ENCODE measurements at places on chromosomes 11 and 22.

- no peak for DNase-seq
Observed at GRCh38 chr11:119912229-119912628, 183.2 kb upstream of the NECTIN1 start.

DNA sequence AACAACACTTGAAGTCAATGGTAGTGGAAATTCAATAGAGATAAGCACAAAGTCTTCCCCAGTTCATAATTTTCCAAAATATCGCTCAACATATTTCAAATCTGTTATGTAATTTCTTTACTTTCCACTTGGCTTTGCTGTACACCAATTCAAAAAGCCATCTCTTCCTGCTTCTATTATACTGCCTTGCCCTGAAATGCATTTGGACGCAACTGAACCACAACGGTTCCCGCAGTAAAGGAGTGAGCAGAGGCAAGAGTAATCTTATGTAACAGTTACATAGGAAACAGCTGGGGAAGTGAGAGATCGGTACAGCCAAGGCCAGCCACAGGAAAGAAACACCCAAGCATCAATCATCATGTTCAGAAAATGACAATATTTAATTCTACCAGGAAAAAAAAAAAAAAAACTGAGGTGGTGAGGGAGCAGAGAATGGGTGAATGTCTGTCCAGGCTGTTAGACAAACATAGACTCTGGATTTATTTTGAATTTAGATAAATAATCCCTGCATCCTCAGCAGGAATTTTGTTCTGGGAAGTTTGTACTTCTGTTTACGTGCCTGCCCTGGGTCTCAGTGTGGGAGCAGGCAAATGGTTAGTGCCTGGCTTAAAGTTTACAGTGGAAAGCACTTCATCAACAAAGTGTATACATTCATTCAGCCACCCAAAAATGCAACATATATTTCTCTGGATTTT, 392.2 kb downstream of the ETS1 start:
- DNase-seq = peak; percentile 47

- no peak for DNase-seq
Observed at GRCh38 chr11:120756931-120757330, 245.4 kb downstream of the GRIK4 start.

DNA sequence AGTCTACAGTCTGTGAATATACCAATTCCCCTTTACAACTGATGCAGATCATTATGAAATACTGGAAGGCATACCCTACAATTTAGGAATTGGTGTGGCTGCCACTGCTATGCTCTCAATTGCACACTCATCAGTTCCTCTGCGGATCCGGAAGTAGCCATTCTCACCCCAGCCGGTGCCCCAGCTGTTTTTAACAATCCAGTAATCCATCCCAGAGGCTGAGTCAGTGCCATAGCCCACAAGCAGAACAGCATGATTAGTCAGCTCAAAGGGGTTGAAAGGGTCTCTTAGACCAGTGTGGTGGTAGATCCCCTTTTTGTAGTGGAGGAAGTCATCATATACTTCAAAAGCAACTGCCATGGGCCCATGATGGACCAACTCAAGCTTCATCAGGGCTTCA, 43.6 kb downstream of the CTSC start:
- DNase-seq = no peak

DNA sequence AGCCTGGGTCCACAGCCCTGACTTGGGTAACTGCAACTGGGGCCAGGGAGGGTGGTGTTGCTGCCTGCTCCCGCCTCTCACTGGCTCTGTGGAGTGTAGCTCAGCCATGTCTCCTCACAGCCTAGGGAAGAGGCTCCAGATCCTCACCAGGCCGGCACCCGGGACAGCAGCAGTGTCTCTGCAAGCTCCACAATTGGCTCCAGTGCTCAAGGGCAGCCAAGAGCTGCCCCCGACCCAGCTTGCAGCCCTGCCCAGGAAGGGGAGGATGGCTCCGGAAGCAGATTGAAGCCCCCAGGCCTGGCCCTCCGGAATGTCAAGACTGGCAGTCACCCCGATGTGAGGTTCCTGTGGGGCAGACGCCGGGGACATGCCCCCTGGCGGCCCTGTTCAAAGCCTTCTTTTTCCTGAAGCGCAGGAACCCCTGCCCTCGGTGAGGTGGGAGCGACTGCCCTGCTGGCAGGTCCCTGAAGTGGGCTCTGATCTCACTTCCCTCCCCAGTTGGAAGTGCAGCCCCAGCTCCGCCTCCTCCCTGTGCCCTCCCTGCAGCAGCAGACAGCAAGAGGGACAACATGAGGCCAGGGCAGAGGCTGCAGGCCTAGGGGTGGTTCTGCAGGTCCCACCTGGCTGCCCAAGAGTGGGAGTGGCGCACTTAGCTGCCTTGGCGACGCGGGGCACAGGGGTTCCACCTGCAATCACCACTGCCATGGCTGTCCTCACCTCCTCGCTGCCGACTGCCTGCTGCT, 816.2 kb upstream of the LUZP2 start:
- no peak for DNase-seq

DNA sequence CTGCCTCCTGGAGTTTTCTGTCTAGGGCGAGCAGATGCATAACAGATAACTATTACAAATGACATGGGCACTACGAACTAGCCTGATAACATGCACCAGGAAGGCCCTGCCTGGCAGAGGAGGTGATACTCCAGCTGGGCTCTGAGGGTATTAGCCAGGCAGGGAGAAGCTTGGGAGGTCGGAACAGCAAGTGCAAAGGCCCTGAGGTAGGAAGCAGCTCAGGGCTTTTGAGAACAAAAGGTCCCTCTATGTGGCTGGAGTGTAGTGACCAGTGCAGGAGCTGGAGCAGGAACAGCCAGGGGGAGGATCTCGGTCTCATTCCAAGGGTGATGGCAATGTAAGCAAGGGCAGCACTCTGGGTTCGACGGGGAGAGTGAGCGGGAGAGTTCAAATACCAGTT, 61.6 kb upstream of the TCF20 start:
- no peak for DNase-seq

DNA sequence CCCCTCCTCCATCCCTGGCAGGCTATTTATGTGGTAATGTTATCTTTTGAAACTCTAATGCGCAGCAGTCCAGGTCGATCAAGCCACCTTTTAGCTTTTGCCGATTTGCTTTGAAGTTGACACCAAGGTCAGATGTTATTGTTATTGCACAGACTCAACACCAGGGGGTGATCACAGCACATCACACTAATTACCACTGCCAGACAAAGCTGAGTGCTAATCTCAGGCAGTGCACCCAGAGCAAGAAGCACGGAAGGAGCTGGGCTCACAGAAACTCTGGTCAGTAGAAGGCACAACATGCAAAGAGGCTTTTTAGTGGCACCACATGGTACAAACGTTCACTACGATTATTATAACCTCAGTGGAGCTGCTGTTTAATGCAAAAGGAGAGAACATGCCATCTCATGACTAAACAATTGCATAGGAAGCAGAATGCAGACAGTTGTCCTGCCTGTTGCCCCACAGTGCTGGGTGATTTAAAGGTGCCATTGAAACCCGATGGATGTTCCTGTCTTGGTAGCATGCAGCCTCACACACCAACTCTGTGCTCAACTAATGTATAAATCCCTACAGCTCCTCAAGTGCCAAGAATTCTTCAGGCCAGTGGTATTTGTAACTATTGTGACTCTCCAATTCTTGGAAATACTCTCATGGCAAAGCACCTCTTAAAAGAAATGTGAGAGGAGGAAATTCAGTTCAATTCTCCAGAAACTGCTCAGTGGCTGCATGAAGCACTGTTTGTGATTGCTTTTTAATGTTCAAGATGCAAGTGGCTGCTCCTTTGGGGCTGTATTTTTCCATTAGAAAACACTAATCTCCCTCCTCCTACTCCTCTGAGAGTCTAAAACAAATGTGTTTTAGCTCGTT, 353.9 kb upstream of the DDI1 start:
- no peak for DNase-seq

- no peak for DNase-seq
Observed at GRCh38 chr22:20550851-20551744, 43.7 kb downstream of the MED15 start.

DNA sequence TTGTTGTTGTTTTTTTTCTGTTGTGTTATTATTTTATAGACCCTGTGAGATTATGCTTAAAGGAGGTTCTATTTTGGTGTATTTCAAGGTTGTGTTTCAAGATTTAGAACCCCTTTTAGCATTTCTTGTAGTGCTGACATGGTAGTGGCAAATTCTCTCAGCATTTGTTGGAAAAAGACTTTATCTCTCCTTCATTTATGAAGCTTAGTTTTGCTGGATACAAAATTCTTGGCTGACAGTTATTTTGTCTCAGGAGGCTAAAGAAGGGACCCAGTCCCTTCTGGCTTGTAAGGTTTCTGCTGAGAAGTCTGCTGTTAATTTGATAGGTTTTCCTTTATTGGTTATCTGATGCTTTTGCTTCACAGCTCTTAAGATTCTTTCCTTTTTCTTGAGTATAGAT, 40.7 kb upstream of the ARHGAP20 start:
- no peak for DNase-seq

- DNase-seq = no peak
Observed at GRCh38 chr22:19865141-19865829, 10.6 kb upstream of the GNB1L start.

DNA sequence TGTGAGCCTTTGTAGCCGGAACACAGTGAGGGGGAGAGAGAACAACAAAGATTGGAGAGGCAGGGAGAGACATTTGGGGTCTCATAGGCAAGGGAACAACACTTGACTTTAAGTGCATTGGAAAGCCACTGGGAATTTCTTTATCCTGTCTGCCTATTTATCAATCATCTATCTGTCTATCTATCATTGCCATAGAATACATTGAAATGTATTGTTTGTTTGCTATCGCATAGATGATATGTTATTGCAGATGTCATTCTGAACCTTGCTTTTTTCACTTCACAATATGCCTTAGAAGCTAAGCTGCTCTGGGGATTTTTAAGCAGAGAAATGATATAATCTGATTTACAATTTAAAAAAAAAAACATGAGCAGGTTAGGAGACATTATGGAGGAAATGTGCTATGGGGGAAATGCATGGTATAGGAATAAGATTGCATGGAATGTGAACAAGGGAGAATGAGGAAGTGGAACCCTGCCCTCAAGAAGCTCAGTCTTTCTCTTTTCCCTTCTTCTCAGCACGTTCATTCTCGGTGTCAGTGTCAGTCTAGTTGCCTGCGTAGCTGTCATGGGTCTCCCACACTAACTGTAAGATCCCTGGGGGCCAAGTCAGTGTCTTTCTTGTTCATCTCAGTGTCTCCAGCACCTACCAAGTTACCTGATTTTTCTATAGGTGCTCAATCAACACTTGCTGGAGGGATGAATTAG, 158.7 kb upstream of the ARHGAP20 start:
- DNase-seq = no peak

DNA sequence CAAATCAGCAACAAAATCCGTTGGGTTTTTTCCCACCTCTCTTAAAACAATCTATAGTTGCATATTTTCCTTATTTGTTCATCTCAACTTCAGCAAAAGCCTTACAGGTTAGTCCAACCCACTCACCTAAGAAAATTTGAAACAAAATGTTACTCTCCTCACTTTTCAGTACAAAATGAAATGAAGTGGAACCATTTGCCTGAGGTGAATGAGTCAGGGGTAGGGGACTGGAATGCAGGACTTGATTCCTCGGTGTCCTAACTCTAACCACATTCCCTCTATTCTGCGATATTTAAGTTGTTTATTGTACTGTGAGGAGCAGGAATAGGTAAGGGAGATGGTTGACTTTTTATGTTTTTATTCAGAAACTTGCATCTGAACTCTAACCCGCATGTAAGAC, 16.4 kb downstream of the ATP5MG start:
- no peak for DNase-seq

DNA sequence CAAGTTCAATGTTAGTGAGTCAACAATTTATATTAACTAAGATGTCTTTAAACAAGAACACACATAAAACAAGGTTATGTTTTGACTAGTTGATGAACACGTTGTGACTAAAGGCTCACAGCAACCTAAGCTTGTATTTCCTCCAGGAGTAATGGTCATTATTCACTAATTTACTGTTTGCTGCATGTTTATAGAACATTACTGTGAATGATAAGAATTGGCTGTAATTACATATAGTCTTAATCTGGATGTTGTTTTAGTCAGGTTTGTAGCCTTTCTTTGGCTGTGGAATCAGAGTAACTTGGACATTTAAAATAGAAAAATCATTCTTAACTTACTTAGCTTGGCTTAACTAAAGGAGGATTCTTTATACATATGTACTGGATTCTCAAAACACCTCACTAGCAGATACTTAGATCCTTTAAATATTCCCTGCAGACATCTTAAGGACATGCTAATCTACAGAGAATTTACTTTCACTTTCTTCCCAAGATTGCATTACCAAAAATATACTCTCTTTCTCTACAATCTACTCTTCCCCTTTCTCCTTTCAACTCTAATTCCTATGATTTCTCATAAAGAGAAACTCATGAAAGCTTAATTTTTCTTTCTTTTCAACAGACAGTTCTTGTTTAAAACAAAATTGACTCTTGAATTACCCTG, 319.7 kb upstream of the CTSC start:
- DNase-seq = no peak

DNA sequence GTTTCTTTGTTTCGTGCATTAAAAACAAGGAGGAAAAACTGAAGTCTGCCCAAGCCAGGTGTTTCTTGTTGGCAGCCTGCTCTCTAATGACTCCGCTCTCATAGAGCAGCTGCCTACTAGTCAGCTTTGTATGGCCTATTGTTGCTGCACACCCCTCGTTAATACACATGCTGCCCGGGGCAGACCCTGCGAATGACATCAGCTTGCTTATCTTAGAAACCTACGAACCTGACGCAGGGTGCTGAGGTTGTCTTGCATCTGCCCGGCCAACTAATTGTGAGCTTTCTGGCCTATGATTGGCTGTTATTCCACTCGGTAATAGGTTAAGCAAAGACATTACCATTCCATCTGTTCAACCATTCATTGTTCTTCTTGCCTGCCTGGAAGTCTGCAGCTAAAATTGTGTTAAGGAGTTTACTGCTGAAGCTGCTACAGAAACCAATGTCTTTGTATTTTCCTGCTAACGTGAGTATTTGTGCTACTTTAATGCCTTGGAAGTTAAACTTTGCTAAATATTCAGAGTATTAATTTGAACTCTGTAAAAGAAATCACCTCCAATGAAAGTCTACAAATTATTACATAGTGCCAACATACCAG, 37.5 kb downstream of the ZC3H12C start:
- no peak for DNase-seq

DNA sequence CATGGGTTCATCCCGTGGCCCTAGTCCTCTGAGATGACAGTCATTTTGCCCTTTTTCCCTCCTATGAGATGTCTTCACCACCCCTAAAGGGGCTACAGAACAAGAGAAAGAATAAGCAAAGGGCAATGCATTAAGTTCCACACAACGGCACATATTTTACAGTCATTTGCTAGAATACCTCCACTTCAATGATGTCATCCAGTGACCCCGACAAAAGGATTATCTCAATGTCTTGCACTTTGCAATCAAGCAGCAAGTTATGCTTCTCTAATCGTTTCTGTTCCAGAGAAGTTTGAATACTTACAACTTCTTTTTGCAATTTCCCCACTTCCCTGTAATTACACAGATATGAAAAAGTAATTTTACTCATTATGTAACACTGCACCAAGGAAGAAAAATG, 49.9 kb downstream of the FAM118A start:
- DNase-seq = no peak

- no peak for DNase-seq
Observed at GRCh38 chr22:33952776-33953175, 32.5 kb upstream of the LARGE1 start.

DNA sequence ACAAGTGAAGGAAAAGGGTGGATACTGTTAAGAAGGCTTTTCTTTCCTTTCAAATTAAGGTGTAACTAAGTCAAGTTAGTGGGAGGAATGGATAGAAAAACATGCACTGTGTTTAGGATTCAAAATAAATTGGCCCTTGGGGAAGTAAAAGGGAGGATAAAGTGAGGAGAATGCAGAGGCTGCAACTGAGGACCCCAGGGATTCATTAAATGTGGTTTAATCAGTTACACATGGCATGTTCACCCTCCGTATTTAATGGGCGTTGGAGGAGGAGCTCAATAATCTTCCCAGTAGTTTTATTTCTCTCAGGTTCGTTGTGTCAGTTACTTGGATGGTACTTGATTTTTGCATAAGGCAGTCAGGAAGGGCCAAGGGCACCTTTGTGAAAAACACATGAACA, 966.3 kb downstream of the JRKL start:
- DNase-seq = no peak
